Sigmoid colon (tissue), 7 donors: ENCODE measurements at places on chromosomes 4 and X. TPM values are rescaled to one million over a fixed set of nuclear protein-coding genes. Genes with fewer than 3 reads are reported as not detected.

DNA sequence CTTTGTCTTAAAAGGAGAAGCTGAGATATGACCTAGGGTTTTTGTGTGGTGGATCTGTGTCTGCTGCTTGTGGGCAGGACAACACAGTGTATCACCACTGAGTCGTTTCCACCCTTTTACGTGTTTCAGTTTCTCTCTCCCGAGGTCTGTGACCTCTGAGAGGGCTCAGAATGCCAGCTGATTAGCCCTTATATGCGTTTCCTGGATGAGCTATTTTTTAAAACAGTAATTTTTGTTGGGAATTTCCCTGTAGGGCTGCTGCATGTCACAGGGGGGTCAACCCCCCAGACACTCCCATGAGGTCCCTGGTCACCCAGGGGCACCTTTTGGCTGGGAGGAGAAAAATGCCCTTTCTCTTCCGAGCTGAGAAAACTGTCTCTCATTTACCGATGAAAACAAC, 170.4 kb upstream of the CASK start:
- no peak for DNase-seq

DNA sequence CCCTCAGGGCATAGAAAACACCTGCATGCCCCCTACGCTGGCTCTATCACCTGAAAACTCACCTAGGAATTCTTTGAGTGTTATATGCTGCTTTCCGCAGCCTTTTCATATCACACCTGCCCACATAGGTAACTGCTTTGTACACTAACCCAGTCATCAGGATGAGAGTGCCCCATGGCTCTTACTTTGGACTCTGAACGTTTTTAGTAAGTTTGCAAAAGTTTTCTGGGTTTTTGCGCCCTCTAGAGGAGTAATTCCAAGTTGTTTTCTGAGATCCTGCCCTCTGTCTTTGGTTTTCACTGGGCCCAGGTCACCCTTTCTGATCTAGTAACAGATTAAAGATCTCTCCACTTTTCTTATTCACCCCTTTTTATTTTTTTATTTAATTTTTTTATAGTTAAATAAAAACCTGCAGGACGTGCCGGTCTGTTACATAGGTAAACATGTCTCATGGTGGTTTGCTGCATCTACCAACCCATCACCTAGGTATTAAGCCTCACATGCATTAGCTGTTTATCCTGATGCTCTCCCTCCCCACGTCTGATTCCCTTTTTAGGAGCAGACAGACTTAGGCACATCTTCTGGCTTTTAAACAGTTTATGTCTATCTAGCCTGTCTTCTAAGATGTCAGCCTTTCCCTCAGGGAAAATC, 139.2 kb downstream of the NWD2 start:
- no peak for DNase-seq

The OTUD6A gene
- total RNA-seq = not detected

- no peak for DNase-seq
Observed at GRCh38 chr4:3201718-3202702, 46.9 kb upstream of the MSANTD1 start.

DNA sequence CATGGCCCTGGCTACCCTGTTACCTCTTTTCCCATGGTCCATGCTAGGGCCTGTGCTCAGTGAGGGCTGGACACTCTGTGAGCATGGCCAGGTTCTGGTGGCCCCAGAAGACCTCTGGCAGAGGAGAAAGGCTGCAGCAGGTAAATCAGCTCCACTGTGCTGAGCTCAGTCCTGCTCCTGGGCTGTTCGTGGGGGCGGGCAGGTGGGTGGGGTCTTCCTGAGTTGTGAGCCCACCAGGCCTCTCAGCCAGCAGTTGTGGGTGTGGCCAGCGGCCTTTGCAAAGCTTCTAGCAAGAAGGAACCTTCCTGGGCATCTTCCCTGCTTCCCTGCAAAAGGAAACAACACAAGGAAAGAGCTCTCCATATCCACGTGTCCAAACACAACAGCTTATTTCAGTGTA, 85.3 kb upstream of the STX18 start:
- no peak for DNase-seq

The MMGT1 gene
- 27.7 TPM for total RNA-seq

GRCh38 chr4:55321707-55322264, 24.3 kb upstream of the SRD5A3 start:
- DNase-seq = peak; percentile 76

DNA sequence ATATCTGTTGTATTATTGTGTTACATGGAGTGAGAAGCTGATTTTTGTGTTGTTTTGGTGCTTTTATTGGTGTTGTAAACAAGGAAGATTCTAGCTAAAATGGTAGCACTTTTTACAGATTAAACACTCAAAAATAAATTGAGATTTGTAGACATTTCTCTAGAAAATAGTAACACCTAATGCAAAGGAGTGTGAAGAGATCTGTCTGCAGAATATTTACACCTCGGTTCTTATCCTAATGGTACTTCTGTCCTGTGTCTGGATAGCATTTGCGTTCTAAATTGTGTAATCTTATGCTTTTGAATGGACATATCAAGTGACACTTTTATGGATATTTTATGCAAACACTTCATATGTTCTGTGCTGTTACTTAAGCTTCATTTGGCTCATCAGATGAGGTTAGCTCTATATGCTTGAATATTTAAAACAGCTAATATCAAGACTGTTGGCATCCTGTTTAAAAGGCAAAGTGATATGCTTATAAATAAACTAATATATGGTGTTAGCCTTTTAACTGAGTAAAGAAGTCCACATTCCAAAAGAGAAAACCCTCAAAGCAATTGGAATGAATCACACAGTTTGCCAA, 6.0 kb downstream of the PCDH7 start:
- no peak for DNase-seq

The VEGFD gene
- total RNA-seq = 8.6 TPM

- peak; percentile 38 for DNase-seq
Observed at GRCh38 chrX:39439906-39440798, 638.9 kb downstream of the MID1IP1 start.

GRCh38 chrX:55759478-55759877, 41.9 kb downstream of the RRAGB start:
- DNase-seq = no peak

The SFRP2 gene
- 12.1 TPM for total RNA-seq

- no peak for DNase-seq
Observed at GRCh38 chr4:154078504-154079350, 289.8 kb upstream of the SFRP2 start.

- DNase-seq = no peak
Observed at GRCh38 chrX:106711375-106711774, 15.1 kb upstream of the RNF128 start.

DNA sequence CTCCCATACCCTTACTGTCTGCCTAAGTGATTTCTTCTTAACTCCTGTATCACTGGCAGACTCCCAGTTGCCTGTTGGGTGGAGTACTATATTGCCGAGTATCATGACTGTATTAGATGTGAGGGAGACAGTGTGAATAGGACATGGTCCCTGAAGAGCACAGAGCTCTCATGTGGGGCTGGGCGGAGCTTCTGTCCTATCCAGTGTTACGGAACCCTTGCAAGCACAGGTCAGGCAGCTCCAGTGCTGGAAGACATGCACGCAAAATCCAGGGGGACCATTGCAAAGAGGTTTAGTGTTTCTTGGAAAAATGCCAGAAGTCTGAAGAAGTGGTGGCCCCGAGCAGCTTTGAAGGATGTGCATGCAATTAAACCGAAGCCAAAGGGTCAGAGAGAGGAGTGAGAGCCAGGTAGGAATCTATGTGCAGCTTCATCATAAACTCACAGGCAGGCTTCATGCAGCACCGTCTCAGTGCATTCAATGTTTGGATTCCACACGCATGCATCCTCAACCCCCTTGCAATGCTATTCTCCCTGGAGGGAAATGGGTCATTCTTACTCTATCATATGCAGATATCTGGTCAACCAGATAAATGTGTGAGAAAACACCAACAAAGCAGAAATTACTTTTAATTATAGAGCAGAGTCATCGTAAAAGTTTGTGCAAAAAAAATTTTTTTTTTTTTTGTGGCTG, 49.7 kb upstream of the DHRSX start:
- no peak for DNase-seq

DNA sequence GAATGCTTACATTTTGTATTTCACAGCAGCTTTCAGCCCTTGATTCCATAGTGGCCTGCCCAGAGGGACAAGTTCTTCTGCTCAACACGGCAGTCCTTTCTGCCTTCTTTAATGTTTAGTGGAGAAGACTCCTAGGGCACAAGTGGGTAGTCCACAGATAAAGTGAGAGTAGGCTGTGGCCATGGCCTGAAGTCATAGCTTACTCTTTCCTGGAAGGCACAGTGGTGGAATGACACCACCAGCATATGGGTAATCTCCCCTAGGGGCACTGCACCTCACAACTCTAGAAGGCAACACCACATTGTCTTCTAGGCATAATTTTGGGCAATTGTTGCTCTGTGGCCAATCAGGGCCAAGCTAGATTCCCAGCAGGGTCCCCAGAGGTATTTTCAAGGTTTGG, 155.4 kb upstream of the MAMLD1 start:
- no peak for DNase-seq

- DNase-seq = no peak
Observed at GRCh38 chrX:99242001-99242400, 1168.1 kb downstream of the PCDH19 start.

- no peak for DNase-seq
Observed at GRCh38 chr4:48668254-48669017, 111.6 kb downstream of the FRYL start.

- DNase-seq = no peak
Observed at GRCh38 chrX:9917861-9918260, 49.3 kb upstream of the CLDN34 start.

GRCh38 chrX:110322603-110323002, 4.7 kb upstream of the AMMECR1 start:
- no peak for DNase-seq

DNA sequence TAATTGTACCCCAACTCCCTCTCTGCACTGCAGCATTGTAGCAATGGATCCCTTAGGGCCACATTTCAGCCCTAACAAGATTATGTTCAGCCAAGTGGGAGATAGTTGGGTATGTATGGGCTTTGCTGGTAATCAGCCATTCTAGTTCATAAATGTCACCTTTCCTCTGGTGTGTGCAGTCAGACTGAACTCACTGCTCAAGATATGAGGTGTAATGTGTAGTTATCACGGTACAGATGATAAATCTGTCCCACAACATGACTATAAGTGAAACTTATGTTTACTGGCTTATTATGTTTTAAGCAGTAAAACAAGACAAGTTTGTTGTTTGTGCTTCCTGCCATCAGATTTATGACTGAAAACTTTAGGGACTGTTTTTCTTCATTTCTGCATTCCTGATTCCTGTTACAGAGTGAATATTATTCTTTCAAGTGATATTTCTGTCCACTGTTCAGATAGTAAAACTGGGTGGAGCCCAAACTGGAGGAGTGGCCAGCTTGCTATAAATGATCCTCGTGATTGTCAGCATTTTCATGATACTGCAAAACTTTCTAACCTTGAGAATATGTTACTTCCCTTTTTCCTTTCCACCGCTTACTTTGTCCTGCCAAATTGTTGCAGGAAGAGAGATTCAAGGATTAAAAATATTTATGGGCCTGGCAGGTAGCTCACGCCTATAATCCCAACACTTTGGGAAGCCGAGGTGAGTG, 44.9 kb downstream of the ANAPC4 start:
- DNase-seq = no peak

- DNase-seq = no peak
Observed at GRCh38 chr4:33722800-33723516, 2521.4 kb downstream of the ARAP2 start.

DNA sequence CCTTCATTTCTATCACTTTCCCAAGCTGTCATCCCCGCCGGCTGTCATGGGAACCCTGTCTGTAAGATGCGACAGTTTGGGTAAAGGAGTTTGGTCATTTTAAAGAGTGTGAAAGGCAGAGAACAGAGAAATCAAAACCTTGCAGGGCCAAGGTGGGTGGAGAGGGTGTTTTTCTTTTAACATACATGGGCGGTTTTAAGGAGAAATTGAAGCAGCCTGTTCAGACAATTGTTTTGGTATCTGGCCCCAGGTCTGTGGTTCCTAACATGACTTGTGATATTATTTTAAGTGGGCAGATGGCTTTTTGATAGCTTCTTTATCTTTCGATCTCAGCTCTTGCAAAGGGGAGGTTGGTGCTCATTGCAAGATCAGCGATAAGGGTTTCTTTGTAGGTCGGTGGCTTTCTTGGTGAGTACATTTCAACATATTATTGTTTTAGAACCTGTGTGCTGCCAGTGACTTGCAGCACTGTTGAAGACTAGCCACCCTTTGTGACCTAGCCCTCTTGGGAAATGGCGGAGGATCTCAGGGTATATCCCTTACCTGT, 3.7 kb downstream of the PPP1R3F start:
- DNase-seq = peak; percentile 13

DNA sequence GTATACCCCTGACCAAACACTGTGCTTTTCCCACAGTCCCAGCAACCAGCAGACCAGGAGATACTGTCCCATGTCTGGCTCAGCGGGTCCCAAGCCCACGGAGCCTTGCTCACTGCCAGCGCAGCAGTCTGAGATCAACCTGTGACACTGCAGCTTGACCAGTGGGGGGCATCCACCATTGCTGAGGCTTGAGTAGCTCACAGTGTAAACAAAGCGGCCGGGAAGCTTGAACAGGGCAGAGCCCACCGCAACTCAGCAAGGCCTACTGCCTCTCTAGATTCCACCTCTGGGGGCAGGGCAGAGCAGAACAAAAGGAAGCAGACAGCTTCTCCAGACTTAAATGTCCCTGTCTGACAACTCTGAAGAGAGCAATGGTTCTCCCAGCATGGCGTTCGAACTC, 58.1 kb downstream of the SLC10A6 start:
- no peak for DNase-seq

The AMTN gene
- not detected for total RNA-seq

The F8A2 gene
- not detected for total RNA-seq

GRCh38 chrX:103629318-103630170, 769 bp downstream of the TCEAL1 start:
- peak; percentile 83 for DNase-seq
